ENCODE measurements at places on chromosomes 16 and 17. TPM values are rescaled to one million over a fixed set of nuclear protein-coding genes. Genes with fewer than 3 reads are reported as not detected.
A peak's percentile ranks its signal among the peaks of the same experiment; 100 is the strongest.

DNA sequence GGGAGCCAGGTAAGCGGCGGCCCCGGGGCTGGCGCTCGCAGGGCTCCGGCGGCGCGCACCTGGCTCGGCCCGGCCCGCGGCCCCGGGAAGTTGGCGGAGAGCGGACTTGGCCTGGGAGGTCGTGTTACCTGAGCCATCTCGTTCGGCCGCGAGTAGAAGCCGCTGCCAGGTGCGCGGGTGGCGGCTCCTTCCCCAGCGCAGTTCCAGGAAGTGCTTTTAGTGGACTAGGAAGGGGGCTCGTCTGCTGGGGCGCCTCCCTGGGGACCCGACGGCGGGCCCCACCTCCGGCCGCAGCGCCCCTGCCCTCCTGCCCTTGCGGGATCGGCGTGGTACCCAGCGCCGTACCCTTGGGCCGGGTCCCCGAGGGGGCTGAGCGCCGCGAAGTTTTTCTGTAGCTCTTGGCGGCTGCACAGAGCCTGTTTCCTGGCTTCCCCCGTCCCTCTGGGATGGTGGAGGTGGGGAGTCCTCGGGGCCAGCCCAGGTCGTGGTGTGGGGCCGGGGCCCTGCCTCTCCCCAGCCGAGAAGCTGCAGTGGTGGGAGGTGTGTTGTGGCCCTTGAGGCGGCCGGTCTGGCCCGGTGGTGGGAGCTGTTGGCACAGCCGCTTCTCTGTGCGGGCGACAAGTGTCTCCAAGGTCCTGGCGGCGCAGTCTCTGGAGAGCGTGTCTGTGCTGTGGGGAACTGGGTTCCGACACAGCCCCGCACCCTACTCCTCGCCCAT lies 96.9 kb downstream of the RAB11FIP4 start:
- no peak for DNase-seq

- DNase-seq, result no peak
Measured at GRCh38 chr16:63890723-63891122, 1231.1 kb downstream of the CDH11 start.

- no peak for DNase-seq
Measured at GRCh38 chr17:28226563-28227315, 92.3 kb upstream of the TMEM97 start.

- no peak for DNase-seq
Measured at GRCh38 chr17:61152898-61153297, 246.7 kb upstream of the TBX2 start.

DNA sequence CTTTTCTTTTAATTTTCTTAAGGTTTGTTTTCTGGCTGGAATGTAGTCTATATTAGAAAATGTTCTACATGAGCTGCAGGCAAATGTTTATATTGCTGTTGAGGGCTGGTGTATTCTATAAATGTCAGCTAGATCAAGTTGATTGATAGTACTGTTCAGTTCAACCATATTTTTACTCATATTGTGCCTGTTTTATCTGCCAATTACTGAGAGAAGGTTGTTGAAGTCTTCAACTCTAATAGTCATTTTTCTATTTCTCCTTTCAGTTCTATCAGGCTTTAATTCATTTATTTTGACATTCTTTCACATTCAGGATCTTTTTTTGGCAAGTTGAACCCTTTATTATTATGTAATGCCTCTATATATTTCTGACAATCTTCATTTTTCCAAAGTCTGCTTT lies 93.2 kb upstream of the HS3ST3A1 start:
- DNase-seq, result no peak

DNA sequence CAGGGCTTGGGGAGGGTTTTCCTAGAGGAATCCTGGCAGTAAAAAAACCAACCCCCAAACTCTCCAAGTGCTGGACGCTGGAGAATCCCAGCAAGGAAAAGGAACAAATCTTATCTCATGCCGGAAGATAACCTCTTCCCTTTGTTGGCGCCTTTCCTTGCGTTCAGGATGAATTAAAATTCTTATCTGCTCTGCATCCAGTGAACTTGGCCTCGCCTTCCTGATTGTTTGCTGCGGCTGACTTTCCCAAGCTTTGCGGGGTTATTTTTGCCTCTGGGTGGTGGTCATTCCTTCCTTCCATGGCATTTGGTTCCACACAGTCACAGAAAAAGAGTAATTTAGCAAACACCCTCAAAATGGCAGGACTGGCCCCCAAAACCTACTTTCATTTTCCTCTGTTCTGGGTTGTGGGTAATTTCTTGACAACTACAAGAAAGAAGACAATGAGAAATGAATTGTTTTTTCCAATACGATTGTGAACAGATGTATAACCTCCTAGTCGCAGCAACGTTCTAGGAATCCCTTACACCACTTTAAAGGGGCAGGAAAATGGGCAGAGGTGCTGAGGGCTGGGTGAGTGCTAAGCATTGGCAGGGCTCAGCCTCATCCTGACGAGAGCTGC lies 77.8 kb downstream of the MRC2 start:
- no peak for DNase-seq

DNA sequence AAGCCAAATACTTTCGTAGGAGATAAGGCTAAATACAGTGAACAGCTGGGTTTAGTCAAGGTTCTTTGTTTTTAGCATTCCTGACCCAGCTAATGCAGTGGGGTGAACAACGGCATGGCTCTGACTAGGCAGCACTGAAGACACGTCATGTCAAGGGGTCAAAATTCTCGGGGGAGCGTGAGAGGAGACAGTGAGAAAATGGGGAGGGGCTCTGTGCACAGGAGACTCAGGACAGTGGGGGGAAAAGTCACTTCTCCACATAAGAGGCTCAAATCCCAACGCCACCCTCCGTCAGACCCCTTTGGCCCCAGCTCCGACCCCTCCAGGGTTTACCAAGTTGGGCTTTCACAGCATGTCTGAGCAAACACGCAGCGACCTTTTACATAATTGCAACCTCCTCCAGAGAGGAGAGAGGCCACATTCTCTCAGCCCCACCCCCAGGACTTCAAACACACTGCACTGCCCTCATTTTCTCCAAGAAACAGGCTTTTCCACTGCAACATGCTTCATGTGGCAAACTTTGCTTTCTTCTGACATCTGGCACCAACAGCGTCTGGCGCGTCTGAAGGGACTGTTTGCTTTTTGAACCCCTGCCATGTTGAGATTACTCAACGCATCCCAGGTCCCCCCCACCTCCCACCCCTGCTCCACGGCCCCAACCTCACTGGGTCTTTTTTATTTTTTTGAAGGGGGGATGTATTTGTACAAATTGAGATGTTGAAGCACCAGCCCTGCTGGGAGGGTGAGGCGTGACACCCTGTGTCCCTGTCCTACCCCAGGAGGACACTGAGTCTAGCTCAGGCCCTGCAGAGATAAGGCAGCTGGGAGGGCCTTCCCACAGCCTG lies 30.0 kb downstream of the AXIN2 start:
- peak; percentile 89 for DNase-seq

COIL gene
- polyA plus RNA-seq, result 30.3 TPM

DOC2A gene
- 4.9 TPM for polyA plus RNA-seq

FKBP10 gene
- 142 TPM for polyA plus RNA-seq

Measured in renal pelvis (tissue), 12 donors.